IMR-90 (cell line): ENCODE measurements at places on chromosomes 12 and 14. TPM values are rescaled to one million over a fixed set of nuclear protein-coding genes. Genes with fewer than 3 reads are reported as not detected.
A peak's percentile ranks its signal among the peaks of the same experiment; 100 is the strongest.

- no peak for DNase-seq
- no peak overlapping the region for H3K4me3 ChIP-seq
- H3K4me1 ChIP-seq: peaks cover 10% of the 10 kb centered on the region
These were observed 259.9 kb upstream of the DDHD1 start for GRCh38 chr14:53412819-53413675.

DNA sequence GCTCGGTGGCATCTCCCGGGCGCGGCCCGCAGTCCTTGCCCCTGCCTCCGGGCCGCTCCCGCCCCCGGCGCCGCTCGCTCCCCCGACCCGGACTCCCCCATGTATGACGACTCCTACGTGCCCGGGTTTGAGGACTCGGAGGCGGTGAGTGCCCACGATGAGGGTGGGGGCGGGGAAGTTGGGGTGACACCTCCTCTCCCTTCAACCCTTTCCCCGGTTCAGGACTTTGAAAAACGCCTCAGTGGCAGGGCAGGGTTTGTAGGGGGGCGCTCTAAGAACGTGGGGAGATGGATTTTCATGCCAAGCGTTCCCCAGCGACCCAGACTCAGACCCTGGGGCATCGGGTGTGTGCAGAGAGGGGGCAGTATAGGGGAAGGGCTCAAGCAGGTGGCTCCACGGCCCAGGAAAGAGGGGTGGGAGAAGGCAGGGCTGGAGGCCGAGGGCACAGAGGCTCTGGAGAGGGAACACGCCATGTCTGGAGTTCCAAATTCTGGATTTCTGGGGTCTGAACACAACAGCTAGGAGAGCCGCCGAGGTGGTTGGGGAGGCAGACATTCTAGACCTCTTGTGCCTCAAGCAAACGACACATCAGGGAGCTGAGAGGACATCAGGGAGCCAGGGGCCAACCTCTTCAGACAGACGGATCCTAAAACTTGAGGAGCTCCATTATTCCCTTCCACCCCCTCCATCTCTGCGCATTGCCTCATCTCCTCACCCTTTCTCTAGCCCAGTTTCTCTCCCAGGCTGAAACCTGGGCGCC lies 715 bp downstream of the CACNB3 start:
- H3K27ac ChIP-seq: peak overlapping the region; percentile 24
- H3K4me3 ChIP-seq: peak overlapping the region; percentile 83
- peaks cover 18% of the 10 kb centered on the region for H3K4me1 ChIP-seq
- DNase-seq: no peak
- H3K36me3 ChIP-seq: peaks cover 10% of the 10 kb centered on the region
- H3K27me3 ChIP-seq: no peaks in the 10 kb centered on the region

DNA sequence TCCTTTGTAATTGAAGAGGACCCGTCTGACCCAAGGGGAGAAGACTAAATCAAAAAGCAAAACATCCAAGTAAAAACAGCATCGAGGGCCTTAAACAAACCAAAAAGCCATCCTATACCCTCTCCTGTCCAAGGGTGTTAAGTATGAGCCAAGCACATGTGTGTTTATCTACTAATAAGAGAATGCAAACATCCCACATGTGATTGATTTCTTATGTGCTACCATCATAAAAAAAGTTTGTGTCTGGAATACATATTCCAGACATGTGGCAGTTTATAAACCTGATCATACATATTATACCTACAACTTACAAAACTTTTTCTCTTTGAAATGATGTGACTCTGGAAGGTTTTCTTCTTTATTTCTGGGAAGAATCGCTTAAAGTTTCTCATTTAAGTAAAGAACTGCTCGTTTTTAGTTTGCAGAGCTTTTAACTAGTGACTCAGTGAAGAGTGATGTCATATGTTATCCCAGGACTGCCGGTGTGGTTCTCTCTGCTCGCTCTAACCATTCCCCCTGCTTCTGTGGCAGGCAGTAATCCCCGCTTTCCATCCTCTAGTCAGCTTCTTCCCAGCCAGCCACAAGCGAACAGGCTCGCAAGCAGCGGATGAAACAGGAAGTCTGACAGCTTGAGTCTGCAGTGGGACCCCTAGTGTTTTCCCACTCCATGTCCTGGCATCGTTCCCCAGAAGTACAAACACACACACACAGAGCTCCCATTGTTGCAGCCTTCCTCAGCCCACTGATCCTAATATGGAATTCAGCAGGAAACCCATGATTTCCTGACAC lies 431 bp upstream of the RHOJ start:
- peak overlapping the region; percentile 90 for H3K27ac ChIP-seq
- peaks cover 2% of the 10 kb centered on the region for H3K4me1 ChIP-seq
- DNase-seq: peak; percentile 99
- peak overlapping the region; percentile 52 for H3K4me3 ChIP-seq
- no peaks in the 10 kb centered on the region for H3K27me3 ChIP-seq
- no peaks in the 10 kb centered on the region for H3K36me3 ChIP-seq

DNA sequence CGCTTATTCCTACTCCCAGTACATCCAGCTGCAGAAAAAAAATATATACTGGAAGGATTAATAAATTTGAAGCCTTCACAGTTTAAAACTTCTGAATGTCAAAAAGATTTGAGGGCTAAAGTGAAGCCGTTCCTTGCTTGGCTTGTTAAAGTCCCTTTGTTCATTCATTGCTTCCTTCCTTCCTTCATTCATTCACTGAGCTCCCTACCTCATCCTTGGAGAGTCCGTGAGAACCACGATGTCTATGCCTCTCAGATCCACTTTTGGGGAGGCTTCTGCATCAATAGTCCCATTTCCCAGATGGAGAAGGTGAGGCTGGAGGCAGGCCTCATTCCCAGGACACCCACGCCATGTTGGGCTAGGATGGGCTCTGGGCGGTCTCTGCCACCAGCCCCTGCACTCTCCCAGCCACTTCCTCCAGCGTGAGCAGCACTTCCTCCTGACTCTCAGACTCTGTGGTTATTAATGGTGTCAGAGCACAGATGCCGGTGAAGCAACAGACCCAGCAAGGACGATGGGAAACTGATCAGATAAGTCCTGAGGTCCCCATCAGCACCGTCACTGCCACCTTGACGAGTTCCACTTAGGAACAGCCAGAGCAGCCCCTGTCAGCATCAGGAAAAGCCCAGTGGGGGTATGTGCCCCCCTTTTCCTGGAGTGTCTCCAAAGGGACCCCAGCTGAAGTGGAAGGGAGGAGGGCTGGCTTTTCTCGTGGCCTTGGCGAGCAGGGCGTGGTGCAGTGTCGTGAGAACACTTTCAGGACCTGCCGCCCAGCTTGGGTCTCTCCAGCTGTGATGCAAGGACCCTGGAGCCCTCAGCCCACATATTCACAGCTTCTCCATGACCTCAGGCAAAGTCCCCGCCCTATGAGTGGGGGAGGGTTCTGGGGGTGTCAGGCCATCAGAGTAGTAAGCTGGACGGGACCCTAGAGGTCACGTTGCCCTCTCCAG lies 21.2 kb downstream of the ASB2 start:
- no peak overlapping the region for H3K27ac ChIP-seq
- H3K36me3 ChIP-seq: no peaks in the 10 kb centered on the region
- peaks cover 2% of the 10 kb centered on the region; the same call in 1 of the 2 replicates for H3K27me3 ChIP-seq
- no peak for DNase-seq

DNA sequence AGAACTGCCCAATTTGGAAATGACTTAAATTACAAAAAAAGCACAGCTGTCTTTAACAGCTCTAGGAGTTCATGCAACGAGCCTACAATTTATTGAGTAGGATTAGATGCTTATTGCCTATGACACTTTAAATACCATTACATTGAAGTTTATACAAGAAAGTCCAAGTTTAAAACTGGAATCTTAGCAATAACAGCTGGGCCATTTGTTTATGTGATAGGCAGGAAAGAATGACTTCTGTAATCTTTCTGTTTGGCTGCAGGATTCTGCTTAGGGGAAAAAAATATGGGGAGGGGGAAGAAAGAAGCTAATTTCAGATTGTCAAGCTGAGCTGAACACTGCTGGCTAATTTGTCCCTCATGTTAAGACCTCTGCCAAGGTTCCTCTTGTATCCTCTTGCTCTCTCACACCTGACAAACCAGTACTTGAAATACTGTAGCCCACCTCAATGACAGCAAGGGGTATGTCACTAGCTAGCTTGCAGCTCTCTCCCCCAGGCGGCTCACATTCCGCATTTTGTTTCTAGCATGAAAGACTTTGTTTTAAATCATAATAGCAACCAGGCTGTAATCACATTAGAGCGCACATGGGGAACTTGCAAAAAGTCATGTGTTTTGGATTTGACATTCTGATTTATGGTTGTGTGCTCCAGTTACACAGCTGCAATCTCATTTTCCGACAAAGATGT lies 384.8 kb downstream of the BMP4 start:
- peak overlapping the region; percentile 93; the same call in 1 of the 2 replicates for H3K27ac ChIP-seq
- H3K27me3 ChIP-seq: peaks cover 3% of the 10 kb centered on the region; the same call in 1 of the 2 replicates
- DNase-seq: peak; percentile 18
- H3K4me3 ChIP-seq: no peak overlapping the region
- H3K4me1 ChIP-seq: peaks cover 4% of the 10 kb centered on the region; the same call in 1 of the 2 replicates

SCN8A gene
- polyA plus RNA-seq: 6.1 and 6.9 TPM in 2 replicates

GPRC5D gene
- polyA plus RNA-seq: not detected in 2 replicates

SEC23A gene
- 131 and 141 TPM in 2 replicates for polyA plus RNA-seq
